ENCODE measurements at places on chromosomes 2 and 18.

DNA sequence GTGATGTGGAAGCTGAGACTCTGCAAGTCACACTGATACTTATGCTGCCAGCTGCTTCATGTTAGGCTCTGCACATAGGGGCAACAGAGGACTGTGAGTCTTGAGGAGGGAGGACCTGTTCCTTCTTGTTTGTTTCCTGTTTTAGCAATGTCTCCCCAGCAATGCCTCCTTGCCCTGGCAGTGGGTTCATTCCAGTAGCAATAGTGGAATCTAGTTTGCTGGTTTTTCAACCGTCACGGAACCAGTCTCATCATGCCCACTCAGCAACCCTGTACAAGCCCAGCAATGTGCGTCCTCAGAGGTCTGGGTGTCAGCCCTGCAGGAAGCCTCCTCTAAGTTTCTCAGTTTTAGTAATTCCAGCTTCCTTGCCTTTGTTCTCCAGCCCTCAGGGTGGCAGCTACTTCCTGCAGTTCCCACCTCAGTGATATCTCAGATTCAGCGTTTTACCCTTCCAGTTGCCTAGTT is 20.5 kb upstream of the ITGB6 start:
- no peak for DNase-seq

- DNase-seq = no peak
These were observed 4.4 kb downstream of the ACTR1B start for GRCh38 chr2:97659256-97660043.

DNA sequence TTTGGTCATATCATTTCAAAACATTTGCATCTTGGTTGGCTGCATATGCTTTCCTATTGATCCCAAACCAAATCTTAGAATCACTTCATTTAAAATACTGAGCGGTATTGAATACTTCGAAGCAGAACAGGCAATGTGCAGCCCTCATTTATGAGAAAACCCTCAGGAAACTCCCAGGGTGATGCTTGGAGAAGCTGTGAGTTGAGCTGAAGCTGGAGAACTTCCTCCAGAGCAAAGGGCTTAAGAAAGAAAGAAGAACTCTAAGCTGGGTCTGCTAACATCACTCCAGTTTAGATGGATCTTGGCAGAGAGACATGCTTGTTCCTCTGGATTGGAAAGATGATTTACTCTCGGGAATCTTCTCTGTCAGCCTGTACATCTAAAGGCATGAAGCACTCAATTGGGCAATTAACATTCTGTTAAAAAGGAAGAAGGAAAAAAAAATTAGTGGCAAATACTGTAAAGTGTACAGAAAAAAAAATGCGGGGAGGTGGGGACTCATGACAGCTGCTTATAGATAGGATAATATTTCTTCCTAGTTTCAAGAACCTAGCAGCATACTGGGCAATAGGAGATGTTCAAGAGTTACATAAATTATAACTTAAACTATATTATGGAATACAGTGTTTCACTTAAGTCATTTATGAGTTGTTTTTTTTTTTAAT is 49.5 kb downstream of the ATIC start:
- DNase-seq = no peak

DNA sequence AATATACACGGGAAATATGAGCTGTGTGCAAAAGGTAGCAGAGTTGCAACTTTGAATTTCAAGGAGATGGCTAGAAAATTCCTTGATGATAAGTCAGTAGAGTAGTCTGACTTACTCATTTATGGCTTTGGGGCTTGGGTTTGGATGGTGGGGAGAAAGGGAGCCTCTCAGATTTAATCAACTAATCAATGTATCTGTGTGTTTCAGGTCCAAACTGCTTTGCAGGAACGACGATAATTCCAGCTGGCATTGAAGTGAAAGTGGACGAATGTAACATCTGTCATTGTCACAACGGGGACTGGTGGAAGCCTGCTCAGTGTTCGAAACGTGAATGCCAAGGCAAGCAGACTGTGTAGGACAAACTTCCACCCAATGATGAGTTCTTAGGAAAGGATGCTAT is 164.6 kb downstream of the VWC2L start:
- peak; percentile 28 for DNase-seq

GRCh38 chr2:215461836-215462532 is 26.1 kb upstream of the FN1 start:
- DNase-seq = no peak

DNA sequence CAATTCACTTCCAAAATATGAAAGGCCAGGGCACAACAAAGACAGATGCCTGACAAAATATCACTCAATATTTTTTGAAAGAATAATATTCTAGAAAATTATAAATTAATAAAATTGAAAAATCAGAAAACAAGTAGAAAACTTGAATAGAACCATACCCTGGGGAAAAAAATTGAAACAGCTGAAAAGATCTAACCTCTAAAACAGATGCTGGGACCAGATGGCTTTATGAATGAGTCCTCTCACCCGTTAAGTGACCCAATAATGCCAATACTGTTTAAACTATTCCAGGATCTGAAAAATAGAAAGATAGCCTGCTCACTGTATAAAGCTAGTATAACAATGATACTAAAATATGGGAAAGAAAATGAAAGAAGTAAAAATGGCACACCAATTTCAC is 322.3 kb upstream of the VWC2L start:
- no peak for DNase-seq
